ENCODE measurements at places on chromosomes 13 and 19.

- DNase-seq, result no peak
These were observed 520 bp downstream of the LGALS4 start for GRCh38 chr19:38812009-38812840.

DNA sequence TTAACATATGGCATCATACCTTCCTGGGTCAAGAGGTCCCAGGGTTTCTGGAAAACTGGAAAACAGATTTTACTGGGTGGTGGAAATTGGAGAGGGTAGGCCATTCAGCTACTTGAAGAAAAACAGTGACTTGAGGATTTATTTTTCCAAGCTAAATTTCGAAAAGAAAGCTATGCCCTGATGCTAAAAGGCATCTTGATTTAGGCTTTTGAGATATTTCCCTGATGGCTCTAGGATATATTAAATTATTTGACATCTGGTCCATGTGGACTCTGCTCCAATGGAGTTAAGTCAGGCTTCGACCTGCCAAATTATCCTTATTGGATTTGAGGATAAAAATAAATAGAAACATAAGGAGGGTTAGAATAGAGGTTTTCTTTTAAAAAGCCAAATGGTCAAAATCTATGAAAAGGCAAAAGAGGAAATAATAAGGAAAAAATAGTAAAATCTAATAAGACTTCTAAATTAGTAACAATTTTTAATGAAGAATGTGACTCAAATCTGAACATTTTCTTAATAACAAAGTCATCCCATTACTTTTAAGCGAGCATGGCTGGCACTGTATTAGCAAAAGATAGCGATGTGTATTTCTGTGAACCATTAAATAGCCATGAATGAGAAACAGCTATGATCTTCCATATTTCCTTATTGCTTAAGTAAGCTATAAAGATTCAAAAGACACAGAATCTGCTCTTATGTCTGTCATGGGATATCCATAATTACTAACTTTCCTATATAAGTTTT, 190.0 kb upstream of the MIR17HG start:
- DNase-seq, result no peak

DNA sequence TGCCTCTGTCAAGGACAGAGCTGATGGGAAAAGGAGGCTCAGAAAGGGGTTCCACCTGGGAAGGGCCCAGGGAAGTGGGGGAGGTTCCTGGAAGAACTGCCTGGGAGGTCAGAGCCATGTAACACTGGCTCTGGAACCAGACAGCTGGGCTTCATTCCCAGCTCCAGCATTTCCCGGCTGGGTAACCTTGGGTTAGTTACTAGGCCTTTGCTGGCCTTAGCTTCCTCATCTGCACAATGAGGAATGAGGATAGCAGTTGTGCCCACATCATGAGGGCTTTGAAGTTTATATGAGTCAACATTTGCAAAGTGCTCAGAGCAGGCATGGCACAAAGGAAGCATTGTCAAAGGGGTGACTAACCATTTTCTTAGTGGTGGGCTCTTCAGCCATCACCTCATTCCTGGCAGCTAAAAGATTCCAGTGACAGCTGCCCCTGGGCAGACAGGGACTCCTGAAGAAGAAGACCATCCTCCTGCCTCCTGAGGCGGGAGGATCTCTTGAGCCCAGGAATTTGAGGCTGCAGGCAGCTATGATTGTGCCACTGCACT, 1.7 kb upstream of the DNAJB1 start:
- no peak for DNase-seq

DNA sequence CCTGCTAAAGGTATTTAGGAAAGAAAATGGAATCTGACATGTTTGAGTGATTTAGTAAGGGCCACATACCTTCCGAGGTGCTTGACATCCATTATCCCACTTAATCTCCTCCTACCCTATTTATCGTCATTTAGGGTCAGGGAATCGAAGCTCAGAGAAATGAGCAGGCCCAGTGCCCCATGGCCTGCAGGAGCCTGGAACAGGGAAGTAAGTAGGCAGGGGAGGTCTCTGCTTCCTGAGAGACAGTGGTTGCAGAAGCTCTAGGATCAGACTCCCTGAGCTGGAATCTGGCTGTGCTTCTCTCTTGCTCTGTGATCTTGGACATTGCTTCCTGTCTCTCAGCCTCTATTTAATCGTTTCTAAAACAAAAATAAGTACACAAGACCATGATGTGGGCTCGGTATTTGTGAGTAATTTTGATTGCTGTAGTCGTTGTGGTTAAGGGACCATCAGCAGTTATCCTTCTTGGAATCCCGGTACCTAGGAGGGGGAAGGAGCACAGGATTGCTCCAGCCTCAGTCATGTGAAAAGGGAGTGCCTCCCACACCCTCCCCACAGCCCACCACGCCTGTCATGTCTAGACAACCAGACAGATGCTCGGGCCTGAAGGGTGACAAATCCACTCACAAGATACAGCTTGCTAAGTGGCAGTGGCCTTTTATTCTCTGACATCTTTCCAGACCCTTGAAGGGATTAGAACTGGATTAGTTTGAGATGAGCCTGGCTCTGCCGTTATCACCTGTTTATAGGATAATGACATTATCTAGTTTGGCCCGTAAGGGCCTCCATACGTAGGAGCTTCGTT, 169.2 kb upstream of the TSHZ3 start:
- no peak for DNase-seq

GRCh38 chr13:51451134-51451466, 1.7 kb downstream of the INTS6 start:
- DNase-seq, result no peak

GRCh38 chr13:44394658-44395057, 21.0 kb downstream of the SERP2 start:
- no peak for DNase-seq

Data from endothelial cell (in vitro differentiated cells).